ENCODE measurements at places on chromosomes 4 and X. TPM values are rescaled to one million over a fixed set of nuclear protein-coding genes. Genes with fewer than 3 reads are reported as not detected.
A peak's percentile ranks its signal among the peaks of the same experiment; 100 is the strongest.

DNA sequence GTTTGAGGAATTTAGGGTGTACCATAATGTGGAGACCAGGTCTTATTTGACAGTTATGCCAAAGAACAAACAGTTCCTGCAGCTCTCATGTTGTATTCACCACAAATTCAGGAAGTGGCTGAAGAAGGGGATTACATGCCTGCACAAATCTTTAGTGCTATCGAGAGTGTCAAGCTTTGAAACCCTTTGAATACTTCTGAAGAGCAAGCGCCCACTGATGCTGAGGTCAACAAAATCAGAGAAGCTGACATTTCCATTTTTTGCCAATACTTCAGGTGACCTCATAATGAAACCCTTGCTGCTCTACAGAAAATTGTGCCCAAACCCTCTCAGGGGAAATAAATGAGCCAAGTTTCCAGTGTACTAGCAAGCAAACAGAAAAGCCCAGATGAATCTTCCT is 28.4 kb downstream of the PAK3 start:
- DNase-seq, result no peak

- DNase-seq, result no peak
Measured at GRCh38 chrX:19627081-19627480, 111.8 kb upstream of the MAP3K15 start.

DNA sequence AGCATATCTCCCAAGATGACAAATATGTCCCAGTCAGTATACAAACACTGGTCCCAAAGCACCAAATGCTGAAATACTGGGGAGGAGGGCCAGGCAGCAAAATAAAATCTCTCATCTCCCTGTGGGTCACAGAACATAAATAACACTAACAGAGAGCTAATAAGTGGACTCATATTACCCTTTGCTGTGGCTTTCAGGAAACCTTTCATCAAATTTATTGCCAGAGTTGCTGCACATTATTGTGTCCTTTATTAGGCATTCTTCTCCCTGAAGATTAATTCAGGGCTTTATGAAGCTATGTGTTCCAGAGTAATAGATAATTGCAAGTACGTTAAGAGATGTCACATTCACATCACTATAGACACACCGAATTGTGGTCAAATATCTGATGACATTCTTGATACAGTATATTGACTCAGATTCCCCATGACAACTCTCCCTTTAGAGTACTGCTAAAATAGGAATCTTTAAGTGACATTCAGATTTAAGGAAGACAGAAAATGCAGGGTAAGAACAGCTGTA is 124.1 kb upstream of the PRR32 start:
- no peak for DNase-seq

- DNase-seq, result no peak
Measured at GRCh38 chr4:113700602-113701150, 60.9 kb downstream of the CAMK2D start.

- DNase-seq, result no peak
Measured at GRCh38 chr4:55729351-55730279, 90.0 kb upstream of the EXOC1L start.

GRCh38 chrX:48800574-48801279 is 1.1 kb upstream of the HDAC6 start:
- no peak for DNase-seq

GRCh38 chrX:136310411-136310810 is 9.6 kb downstream of the ADGRG4 start:
- no peak for DNase-seq

GRCh38 chr4:187996502-187997177 is 1.1 kb downstream of the ZFP42 start:
- peak; percentile 41 for DNase-seq

- DNase-seq, result no peak
Measured at GRCh38 chrX:29172880-29173279, 585.6 kb downstream of the IL1RAPL1 start.

DNA sequence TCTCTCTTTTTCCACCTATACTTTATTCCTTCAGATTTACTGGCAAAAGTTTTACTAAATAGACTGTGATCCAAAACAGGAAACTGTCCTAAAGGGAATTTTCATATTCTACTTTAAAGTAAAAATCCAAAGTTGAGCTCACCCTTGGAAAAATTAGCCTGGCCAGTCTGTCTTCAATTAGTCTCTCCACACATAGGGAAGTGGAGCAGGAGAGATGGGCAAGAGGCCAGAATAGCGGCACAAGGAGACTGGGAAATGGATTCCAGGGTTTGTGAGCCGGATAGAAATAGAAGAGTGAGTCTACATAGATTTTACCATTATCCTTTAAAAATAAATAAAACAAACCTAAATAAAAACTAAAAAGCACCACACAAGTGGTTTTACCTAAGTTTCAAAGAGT is 16.2 kb upstream of the FRMD7 start:
- DNase-seq, result no peak

GRCh38 chr4:54315561-54316538 is 86.8 kb downstream of the PDGFRA start:
- no peak for DNase-seq

- no peak for DNase-seq
Measured at GRCh38 chrX:120426599-120426998, 42.5 kb downstream of the LAMP2 start.

GRCh38 chr4:173736840-173737239 is 206.8 kb upstream of the HAND2 start:
- no peak for DNase-seq

- no peak for DNase-seq
Measured at GRCh38 chr4:93771640-93772411, 56.7 kb upstream of the ATOH1 start.

DNA sequence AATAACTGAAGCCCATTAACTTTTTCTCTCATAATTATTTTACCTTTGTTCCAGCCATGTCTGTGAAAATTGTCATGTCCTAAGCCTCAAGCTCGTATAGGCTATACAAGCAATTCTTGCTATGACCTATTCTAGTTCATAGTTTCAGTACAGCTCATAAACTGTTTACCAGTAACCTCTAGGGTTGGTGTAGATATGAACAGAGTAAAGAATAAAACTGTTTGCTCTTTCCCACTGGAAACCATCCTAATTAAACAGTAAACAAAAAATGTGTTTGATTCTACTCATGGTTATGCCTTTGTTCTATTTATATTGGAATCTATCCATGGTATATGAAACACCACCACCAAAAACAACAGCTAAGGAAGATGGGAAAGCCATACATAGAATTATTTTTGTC is 1444.0 kb upstream of the PCDH7 start:
- no peak for DNase-seq

GRCh38 chr4:26126143-26126718 is 194.6 kb upstream of the RBPJ start:
- no peak for DNase-seq

- no peak for DNase-seq
Measured at GRCh38 chrX:150094375-150094774, 156.1 kb upstream of the EOLA2 start.

- DNase-seq, result no peak
Measured at GRCh38 chr4:12761694-12762093, 722.4 kb downstream of the RAB28 start.

GRCh38 chr4:38531141-38531727 is 132.8 kb upstream of the KLF3 start:
- no peak for DNase-seq

DNA sequence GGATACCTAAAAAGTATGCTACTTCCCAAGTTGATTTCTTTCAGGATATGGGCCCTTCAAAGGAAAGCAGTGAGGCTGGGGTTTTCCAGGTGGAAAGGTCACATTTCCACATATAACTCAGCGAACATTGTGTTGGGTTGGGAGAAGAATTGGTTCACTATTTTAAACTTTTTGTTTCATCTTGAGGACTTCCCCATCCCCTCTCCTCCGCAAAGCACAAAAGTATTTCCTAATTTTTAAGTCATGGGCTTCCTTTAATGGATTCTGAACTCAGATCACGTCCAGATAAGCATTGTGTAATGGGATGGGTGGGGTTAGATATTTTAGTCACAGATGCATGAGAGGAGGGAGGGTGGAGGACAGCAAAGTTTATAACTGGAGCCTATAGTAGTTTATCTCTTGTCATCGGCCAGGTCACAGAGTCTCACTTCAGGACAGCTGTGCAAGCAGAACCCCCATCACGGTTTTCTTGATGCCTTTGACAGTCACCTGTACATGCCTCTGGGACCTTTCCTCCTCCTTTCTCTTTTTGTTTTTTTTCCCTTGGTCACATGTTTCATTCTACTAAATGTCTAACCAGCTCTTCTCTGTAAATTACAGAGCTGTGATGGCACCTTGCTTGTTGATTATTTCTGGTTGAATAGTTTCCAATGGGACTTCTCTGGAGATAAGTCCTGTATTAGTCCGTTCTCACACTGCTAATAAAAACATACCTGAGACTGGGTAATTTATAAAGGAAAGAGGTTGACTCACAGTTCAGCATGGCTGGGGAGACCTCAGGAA is 115.4 kb downstream of the PTTG2 start:
- DNase-seq, result no peak

- no peak for DNase-seq
Measured at GRCh38 chr4:181858741-181859140, 384.5 kb upstream of the TENM3 start.

GRCh38 chr4:150997141-150997540 is 17.9 kb downstream of the LRBA start:
- DNase-seq, result no peak

GRCh38 chrX:110359273-110359672 is 625 bp downstream of the RTL9 start:
- no peak for DNase-seq

DNA sequence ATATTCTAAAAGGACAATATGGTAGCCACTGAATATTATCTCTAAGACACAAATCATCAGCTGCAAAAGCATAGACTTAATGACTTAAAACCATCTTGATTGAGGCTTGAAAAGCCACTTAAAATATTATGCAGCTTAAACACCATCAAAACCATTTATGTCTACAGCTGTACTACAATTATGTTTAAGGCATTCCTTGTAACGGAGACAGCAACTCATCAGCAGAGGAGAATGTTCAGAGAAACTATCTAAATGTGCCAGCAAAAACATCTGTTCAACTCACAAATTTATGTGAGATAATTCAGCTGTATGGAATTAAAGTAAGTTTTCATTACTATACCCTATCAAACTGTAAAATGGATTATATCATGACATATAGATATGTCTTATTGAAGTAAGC is 147.9 kb upstream of the CTSO start:
- no peak for DNase-seq

DNA sequence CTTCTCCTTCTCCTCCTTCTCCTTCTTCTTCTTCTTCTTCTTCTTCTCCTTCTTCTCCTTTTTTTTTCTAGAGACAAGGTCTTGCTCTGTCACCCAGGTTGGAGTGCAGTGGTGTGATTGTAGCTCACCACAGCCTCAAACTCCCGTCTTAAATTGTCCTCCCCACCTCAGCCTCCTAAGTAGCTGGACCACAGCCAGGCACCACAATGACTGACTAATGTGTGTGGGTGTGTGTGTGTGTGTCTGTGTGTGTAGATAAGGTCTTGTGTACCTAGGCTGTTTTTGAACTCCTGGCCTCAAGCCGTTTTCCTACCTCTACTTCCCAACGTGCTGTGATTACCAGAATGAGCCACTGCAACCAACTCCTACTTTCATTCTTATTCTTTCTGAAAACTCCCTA is 390.9 kb downstream of the ADAM29 start:
- DNase-seq, result no peak

DNA sequence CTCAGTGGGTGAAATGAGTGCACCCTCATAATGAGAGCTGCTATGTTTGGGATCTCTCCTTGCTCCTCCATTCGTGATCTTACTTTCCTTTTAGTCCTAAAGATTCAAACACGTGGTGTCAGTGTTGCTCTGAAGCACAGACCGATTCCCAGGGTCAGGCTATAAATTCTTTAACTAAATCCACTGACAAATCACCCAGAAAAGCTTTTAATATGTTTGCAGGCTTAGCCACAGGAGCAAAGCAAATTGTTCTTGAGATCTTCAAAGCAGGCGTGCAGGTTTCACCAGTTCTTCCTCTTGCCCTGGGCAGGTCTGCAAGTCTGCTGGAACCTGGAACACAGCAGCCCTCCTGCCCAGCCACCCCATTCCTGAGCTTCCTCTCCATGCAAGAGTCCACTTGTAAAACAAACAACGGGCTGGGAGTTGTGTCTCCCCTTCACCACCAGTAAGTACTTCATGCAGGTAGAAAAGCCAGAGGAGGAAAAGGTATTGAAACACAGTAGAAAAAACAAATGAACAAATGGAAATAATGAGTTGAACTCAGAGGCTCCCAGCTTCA is 70.1 kb upstream of the ENPP6 start:
- DNase-seq, result no peak

DNA sequence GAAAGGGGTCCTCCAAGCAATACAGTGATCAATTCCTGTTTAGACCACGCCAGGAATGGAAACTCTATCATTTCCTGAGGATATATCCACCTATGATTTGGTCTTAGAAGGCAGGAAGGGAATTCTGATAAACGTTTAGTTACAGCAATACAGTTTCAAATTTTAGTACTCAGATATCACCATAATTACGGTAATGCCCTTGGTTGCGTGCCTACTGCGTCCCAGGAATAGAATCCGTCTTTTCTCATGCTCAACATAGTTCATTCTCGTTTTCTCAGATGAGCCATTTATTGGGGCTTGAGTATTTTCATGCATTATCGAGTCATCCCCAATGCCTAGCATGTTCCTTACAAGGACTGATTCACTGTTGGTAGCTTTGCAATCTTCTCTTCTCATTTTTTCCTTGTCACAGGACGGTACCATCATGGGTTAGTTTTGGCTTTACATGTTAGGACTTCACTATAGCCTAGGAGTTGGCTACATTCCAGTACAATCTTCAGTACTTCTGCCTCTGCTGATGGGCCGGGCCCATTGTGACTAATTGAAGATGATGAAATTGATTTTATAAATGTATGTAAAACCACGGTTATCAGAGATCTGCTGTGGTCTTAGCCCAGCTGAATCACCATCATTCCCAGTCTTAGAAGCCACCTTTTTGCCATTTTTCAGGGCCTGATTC is 4.4 kb upstream of the PRKX start:
- no peak for DNase-seq

GRCh38 chr4:10316851-10317250 is 140.4 kb downstream of the ZNF518B start:
- DNase-seq, result no peak

UBA6 gene
- total RNA-seq, result 85.7 TPM

TMEM271 gene
- 22.7 TPM for total RNA-seq

MAP9 gene
- 8.1 TPM for total RNA-seq

PABPC5 gene
- 9.5 TPM for total RNA-seq

FGFBP2 gene
- not detected for total RNA-seq

MAGEA12 gene
- total RNA-seq, result 1.1 TPM

GLUD2 gene
- total RNA-seq, result 0.27 TPM

WDR13 gene
- 70.4 TPM for total RNA-seq

WNK3 gene
- 19.7 TPM for total RNA-seq

SHISA3 gene
- 0.42 TPM for total RNA-seq

LNX1 gene
- 0.10 TPM for total RNA-seq

SERTM2 gene
- total RNA-seq, result not detected

PFKFB1 gene
- total RNA-seq, result 1.1 TPM
